Head of caudate nucleus (tissue), 42 donors: ENCODE measurements at places on chromosomes 2 and 18.

DNA sequence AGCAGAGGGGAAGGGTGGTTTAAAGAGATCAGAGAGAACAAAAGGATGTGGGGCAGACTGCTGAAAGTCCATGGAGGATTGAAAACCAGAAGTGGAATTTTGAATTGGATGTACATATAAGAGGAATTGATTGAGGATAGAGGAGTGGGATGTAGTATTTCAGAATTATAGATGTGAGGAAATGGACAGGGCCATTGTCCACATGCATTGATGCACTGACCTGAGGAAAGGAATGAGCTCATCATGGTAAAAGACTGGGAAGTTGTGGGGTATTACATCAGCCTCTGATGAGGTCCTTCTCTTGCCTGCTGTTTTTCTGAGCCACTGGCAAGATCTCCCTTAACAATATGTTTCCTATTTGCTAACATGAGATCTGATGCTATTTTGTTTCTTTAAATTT lies 365.7 kb upstream of the FANCL start:
- DNase-seq: no peak

DNA sequence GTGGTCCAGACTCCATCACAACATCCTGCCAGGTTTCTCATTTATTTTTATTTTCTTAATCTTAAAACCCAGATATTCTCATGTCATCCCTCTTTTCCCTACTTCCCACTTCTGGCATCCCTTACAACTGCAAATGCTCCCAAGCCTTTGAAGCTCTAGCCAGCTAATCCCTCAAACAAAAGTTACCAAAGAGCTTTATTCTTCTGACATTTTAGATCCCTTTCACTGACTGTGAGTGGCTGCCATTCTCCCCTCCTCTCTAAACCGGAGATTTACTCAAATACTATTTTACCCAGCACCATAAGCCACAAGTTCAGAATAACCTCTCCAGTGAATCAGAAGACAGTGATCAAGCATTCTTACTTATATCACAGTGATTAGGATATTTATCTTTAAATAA lies 569.0 kb upstream of the SYT4 start:
- DNase-seq: no peak

GRCh38 chr2:44104855-44105271 lies 63.8 kb upstream of the PPM1B start:
- no peak for DNase-seq

- DNase-seq: peak; percentile 91
Observed at GRCh38 chr2:2014251-2014771, 270.0 kb upstream of the PXDN start.

- no peak for DNase-seq
Observed at GRCh38 chr2:47636596-47637264, 146.2 kb upstream of the MSH6 start.

DNA sequence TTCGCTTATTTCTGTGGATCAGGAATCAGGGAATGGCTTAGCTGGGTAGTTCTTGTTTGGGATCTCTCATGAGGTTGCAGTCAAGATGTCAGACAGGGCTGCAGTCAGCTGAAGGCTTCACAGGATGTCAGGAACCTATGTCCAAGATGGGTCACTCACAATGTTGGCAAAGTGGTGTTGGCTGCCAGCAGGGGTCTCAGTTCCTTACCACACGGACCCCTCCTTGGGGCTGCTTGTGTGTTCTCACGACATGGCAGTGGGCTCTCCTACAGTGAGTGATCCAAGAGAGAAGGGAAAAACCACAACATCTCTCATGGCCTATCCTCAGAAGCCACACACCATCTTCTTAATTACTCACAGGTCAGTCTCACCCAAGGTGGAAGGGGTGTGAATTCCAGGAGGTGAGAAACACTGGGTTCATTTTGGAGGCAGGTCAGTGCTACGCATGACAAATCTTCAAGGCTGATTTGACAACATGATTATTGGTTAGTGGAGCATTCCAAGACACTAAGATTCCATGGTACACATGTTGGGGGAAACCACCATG lies 1.3 kb upstream of the ANTXR1 start:
- DNase-seq: no peak

DNA sequence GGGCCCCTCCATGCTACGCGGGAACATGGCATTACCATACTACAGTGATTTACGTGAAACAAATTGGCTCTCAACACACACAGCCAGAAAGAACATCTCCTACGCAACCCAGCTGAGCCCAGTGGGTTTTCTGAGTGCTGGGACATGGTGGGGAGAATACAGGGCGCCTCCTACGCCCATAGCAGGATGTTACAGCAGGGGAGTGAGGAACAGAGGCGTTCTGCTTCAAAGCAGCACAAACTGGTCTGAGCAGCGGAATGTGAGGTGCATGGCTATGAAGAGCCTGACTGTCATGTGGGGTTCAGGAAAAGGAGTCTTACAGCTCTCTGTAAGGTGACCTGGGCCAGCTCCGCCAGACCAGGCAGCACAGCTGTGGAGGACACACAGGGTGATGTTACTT lies 108.6 kb upstream of the REV1 start:
- DNase-seq: peak; percentile 18

DNA sequence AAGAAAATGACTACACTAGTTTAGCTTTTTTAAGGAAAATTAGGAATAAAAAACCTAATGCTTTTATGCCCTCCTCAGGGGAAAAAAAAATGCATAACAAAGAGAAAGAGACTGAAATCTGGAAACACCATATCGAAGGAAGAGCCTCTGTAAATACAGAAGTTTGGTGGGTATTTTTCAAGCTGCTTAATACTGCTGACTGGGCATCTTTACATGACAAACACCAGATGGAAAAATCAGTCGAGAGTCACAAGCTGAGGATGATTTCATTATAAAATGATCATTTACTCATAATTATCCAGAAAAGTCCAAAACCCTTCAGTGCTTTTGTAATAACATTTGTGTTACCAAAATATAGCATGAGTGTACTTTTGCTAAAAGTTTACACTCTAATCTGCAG lies 1600.7 kb upstream of the ACVR2A start:
- no peak for DNase-seq
